ENCODE measurements at places on chromosomes 1 and 21. TPM values are rescaled to one million over a fixed set of nuclear protein-coding genes. Genes with fewer than 3 reads are reported as not detected.

The PLA2G2F gene
- total RNA-seq: not detected

The AADACL3 gene
- total RNA-seq: not detected

The NPR1 gene
- total RNA-seq: 6.7 TPM

The PROX1 gene
- total RNA-seq: 0.32 TPM

The CD84 gene
- total RNA-seq: not detected

The SPRR1B gene
- total RNA-seq: not detected

The OR14C36 gene
- total RNA-seq: not detected

The AMY2A gene
- total RNA-seq: not detected

The ZNF684 gene
- 4.2 TPM for total RNA-seq

The AKNAD1 gene
- not detected for total RNA-seq

The RNF186 gene
- total RNA-seq: not detected

The C1orf116 gene
- not detected for total RNA-seq

The WNT3A gene
- total RNA-seq: not detected

The YTHDF2 gene
- 81.5 TPM for total RNA-seq

The HAO2 gene
- total RNA-seq: not detected

The NCF2 gene
- total RNA-seq: not detected

The MYOG gene
- not detected for total RNA-seq

The SLC26A9 gene
- total RNA-seq: not detected

The SYCP1 gene
- total RNA-seq: not detected

The TLCD4 gene
- total RNA-seq: not detected

The MLLT11 gene
- 5.8 TPM for total RNA-seq

The USH2A gene
- total RNA-seq: not detected

The BRDT gene
- total RNA-seq: not detected

The OR2M3 gene
- total RNA-seq: not detected

The TRIM46 gene
- 3.5 TPM for total RNA-seq

The FLG2 gene
- under 0.01 TPM for total RNA-seq

The MR1 gene
- total RNA-seq: 1.3 TPM

The HLX gene
- total RNA-seq: 11.7 TPM

The DPH5 gene
- total RNA-seq: 22.7 TPM

The TSACC gene
- total RNA-seq: not detected

The PLA2G5 gene
- 0.46 TPM for total RNA-seq

The SIPA1L2 gene
- total RNA-seq: 22.6 TPM

The NLRP3 gene
- total RNA-seq: 2.6 TPM

The CELA3B gene
- not detected for total RNA-seq

The FOXO6 gene
- total RNA-seq: 0.32 TPM

The MARK1 gene
- total RNA-seq: 2.0 TPM

The PDE9A gene
- total RNA-seq: 0.30 TPM

The TAL1 gene
- total RNA-seq: 20.5 TPM

Measured in epithelial cell of umbilical artery (primary cell).